ENCODE measurements at places on chromosomes 5 and 9.

DNA sequence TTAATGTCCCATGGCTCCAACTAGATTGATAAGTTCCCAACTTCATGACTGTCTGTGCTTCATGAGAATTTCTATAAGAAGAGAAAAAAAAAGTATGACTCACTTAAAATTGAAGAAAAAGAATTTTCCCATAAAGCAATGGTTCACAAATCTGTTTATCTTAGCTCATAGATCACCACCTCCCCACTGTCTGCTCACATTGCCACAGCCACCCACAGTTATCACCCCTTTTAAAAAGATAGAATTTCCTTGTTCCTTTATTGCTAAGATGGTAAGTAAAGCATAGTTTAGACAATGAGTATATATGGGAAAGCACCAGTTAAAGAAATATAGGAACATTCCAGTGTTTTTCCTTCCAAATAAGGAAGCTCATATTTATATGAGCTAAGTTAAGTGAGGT, 67.1 kb downstream of the ALDH7A1 start:
- no peak for DNase-seq

- no peak for DNase-seq
Observed at GRCh38 chr5:68149189-68149588, 66.4 kb upstream of the PIK3R1 start.

DNA sequence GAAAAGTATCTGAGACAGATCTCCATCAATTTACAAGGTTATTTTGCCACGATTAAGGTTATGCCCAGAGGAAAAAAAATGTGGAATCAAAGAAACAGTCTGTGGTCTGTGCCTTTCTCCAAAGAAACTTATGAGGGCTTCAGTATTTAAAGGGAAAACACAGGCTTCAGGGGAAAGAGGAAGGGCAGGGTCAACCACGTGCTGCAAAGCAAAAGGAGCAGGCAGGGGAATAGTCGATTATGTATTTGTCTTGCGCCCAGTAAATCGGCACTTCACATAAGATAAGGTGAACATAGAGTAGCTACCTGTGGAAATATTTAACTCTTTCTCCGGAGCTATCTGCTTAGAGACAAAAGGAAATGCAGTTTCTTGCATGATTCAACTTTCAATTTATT, 343.7 kb downstream of the RAB3C start:
- DNase-seq = no peak

GRCh38 chr9:87533271-87533670, 35.6 kb downstream of the DAPK1 start:
- no peak for DNase-seq

- DNase-seq = no peak
Observed at GRCh38 chr5:119345861-119346260, 10.0 kb upstream of the TNFAIP8 start.

All from activated effector memory CD4-positive, alpha-beta T cell treated with anti-CD3 and anti-CD28 coated beads, Interleukin-2, amount 50 U/mL, for 16 hours (primary cell).